ENCODE measurements at places on chromosomes 7 and 10. TPM values are rescaled to one million over a fixed set of nuclear protein-coding genes. Genes with fewer than 3 reads are reported as not detected.

DNA sequence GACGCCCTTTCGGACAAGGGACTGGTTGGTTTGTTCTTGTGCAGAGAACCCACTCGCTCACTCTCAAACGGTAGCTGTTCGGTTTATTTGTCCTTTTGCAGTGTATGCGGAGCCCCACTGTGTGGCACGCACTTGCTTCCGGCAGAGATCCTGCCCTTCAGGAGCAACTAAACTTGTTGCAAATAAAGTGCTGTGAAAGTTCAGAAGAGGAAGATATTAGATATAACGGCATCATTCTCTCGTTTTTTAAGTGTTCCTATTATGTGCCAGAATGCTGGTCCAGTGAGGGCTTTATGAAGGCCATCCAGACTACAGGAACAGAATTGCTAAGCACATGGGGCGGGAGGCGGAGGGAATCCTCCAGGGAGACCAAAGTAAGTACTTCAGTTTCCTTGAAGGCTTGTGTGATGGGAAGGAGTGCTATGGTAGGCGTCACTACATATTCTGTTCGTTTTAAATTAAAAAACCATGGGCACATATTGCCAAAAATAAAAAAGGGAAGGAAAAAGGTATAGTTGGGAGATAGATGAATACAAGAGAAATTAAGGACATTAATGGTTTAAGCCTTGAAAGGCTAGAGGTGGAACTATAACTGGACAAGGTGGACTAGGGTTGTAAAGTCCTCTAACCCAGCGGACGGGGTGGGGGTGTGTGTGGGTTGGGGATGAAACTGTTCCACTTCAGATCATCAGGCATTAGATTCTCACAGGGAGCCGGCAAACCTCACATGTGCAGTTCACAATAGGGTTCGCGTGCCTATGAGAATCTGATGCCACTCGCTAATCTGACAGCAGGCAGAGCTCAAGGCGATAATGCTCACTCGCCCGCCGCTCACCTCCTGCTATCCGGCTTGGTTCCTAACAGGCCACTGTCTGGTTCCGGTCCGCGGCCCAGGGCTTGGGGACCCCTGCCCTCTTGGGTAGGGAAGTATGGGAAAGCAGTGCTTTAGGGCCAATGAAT, 704 bp upstream of the ERLIN1 start:
- peak overlapping the region; percentile 97 for H3K4me3 ChIP-seq
- H3K27ac ChIP-seq, result peak overlapping the region; percentile 97
- H3K36me3 ChIP-seq, result peaks cover 39% of the 10 kb centered on the region
- peaks cover 64% of the 10 kb centered on the region for H3K4me1 ChIP-seq

DNA sequence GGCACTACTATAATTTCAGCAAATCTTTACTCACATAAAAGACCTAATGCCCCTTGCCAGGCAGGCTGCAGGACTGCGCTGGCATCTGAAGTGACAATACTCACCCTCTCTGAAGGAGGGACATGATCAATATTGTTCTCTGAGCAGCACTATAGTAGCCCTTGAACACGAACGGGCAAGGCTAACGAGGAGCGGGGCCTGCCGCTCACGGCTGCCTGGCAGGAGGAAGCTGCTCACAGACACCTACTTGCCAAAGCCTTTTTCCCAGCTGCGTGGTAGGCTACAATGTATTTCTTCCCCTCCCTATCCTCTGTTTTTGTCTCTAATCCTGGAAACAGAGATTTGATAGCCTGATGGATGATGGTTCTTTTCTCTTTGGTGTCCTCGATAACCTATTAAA, 19.9 kb downstream of the PUS7 start:
- no peak for DNase-seq
- H3K4me1 ChIP-seq, result no peaks in the 10 kb centered on the region
- no peak overlapping the region for H3K4me3 ChIP-seq
- no peak overlapping the region for H3K27ac ChIP-seq
- H3K36me3 ChIP-seq, result peaks cover 15% of the 10 kb centered on the region
- no peaks in the 10 kb centered on the region for H3K27me3 ChIP-seq

DNA sequence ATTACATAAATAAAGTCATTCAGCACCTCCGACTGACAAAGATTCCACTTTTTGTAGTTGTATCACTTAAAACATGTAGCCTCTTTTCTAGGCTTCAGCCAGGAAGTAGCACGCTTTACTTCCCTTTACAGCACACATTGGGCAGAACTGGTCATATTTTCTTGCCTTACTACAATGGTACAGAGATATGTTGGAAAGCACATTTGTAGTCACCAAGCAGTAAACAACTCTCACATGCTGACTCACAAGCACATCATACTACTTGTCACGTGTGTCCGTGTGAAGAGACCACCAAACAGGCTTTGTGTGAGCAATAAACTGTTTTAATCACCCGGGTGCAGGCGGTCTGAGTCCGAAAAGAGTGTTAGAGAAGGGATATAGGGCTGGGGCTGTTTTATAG, 1071.8 kb downstream of the DNAJB9 start:
- H3K4me3 ChIP-seq, result no peak overlapping the region
- no peaks in the 10 kb centered on the region for H3K36me3 ChIP-seq
- DNase-seq, result no peak
- H3K4me1 ChIP-seq, result no peaks in the 10 kb centered on the region

DNA sequence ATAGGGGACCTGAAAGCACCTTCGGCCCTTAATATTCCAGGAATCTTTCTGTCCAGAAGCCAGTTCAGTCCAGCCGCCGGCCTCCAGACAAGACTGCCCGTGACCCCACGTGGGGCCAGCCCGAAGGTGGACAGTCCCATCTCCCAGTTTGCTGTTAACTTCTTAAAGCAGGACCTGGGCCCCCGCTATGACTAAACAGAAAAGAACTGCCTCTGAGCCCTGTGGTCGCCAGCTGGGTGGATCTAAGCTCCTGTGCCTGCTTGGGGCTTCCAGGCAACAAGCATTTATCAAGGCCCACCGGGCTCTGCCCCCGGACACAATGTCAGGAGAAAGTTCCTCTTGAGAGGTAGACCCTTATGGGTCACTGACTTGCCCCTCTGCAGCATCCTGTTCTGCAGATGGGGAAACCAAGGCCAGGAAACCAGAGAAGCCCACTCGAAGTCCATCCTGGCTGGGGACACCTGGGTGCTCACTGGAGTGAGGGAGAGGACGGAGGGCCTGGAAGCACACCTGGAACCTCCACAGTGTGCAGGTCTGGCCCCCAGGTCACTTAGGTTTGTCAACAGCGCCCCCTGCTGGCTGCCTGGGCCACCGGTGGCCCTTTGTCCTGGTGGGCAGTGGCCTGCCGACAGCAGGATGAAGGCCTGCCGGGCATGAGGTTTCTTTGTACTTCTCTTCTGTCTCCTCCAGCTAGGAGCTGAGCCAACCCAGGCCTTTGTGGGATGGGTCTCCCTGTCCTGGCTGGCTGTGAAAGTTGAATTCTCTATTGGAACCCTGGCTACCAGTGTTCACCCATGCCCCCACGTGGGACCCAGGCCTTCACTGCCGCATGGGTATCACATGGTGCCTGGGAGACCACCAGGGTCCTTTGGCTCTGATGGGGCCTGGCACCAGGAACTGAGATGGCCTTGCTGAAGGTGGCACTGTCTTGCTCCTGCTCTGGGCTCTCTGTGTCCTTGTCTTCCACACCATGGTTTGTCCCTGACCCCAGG, 128.0 kb downstream of the ZMIZ1 start:
- no peak overlapping the region for H3K4me3 ChIP-seq
- H3K36me3 ChIP-seq, result no peaks in the 10 kb centered on the region
- no peaks in the 10 kb centered on the region for H3K27me3 ChIP-seq
- H3K4me1 ChIP-seq, result peaks cover 2% of the 10 kb centered on the region
- peak; percentile 77 for DNase-seq

DNA sequence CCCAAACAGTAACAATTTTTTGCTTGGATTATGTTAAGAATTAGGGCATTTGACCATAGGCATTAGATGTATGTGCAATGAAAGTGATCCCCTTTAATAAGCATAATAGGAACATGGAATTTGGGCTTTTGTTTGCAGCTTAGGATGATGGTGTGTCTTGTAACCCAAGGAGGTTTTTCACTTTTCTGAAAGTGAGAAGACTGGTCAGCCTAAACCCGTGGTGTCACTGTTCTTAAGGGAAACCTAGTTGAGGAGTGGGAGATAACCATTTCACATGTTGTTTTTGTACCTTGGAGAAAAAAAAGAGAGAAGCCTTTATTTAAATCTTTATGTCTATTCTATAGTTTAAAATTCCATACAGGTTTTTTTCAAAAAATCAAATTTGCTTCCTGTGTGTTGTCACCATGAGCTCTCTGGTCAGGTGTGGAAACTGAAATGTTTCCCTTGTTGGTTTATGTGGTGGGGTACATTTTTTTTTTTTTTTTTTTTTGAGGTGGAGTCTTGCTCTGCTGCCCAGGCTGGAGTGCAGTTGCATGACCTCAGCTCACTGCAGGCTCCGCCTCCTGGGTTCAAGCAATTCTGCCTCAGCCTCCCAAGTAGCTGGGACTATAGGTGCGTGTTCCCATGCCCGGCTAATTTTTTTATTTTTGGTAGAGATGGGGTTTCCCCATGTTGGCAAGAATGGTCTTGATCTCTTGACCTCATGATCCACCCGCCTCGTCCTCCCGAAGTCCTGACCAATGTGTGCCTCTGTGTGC, 7.7 kb downstream of the CCM2 start:
- peak overlapping the region; percentile 22 for H3K4me3 ChIP-seq
- H3K27me3 ChIP-seq, result no peaks in the 10 kb centered on the region
- H3K4me1 ChIP-seq, result peaks cover 63% of the 10 kb centered on the region
- DNase-seq, result peak; percentile 44
- H3K36me3 ChIP-seq, result peaks cover 45% of the 10 kb centered on the region
- H3K27ac ChIP-seq, result peak overlapping the region; percentile 72

EPO gene
- not detected for total RNA-seq

All from activated CD4-positive, alpha-beta T cell treated with anti-CD3 and anti-CD28 coated beads, Interleukin-2, amount 10 ng/mL, durations not matched to agents 7 days and 5 days (primary cell).